Airway epithelial cell (primary cell): ENCODE measurements at places on chromosomes 6 and 20. TPM values are rescaled to one million over a fixed set of nuclear protein-coding genes. Genes with fewer than 3 reads are reported as not detected.

SYCP2 gene
- 0.14 and 0.21 TPM in 2 replicates for total RNA-seq

TUBB1 gene
- not detected in 2 replicates for total RNA-seq

PABPC1L gene
- total RNA-seq, result 2.1 and 5.9 TPM in 2 replicates

KCNK5 gene
- total RNA-seq, result 0.07 TPM in 1 of 2 replicates, not detected in the other

FAM217B gene
- 6.9 and 11.4 TPM in 2 replicates for total RNA-seq

PFDN6 gene
- total RNA-seq, result 65.0 and 99.5 TPM in 2 replicates

ADGB gene
- not detected in 2 replicates for total RNA-seq

PROCR gene
- total RNA-seq, result 74.8 and 97.8 TPM in 2 replicates

HCRTR2 gene
- not detected in 2 replicates for total RNA-seq

SEMG1 gene
- not detected in 2 replicates for total RNA-seq

ETV7 gene
- total RNA-seq, result 0.14 and 0.51 TPM in 2 replicates

DACT2 gene
- 0.63 and 1.5 TPM in 2 replicates for total RNA-seq

HLA-DOB gene
- total RNA-seq, result 1.5 and 2.2 TPM in 2 replicates

BICRAL gene
- total RNA-seq, result 2.0 and 2.6 TPM in 2 replicates

SOBP gene
- 0.19 and 0.99 TPM in 2 replicates for total RNA-seq

FERMT1 gene
- total RNA-seq, result 26.7 and 37.3 TPM in 2 replicates

SSTR4 gene
- total RNA-seq, result not detected in 2 replicates

CHRNA4 gene
- total RNA-seq, result not detected in 2 replicates

RNF182 gene
- total RNA-seq, result 0.07 TPM in 1 of 2 replicates, not detected in the other

ERVFRD-1 gene
- total RNA-seq, result not detected in 2 replicates
